DMS53 (cell line): ENCODE measurements at places on chromosomes 2 and 18.

- no peak for DNase-seq
Observed at GRCh38 chr2:133362061-133362476, 206.2 kb downstream of the NCKAP5 start.

DNA sequence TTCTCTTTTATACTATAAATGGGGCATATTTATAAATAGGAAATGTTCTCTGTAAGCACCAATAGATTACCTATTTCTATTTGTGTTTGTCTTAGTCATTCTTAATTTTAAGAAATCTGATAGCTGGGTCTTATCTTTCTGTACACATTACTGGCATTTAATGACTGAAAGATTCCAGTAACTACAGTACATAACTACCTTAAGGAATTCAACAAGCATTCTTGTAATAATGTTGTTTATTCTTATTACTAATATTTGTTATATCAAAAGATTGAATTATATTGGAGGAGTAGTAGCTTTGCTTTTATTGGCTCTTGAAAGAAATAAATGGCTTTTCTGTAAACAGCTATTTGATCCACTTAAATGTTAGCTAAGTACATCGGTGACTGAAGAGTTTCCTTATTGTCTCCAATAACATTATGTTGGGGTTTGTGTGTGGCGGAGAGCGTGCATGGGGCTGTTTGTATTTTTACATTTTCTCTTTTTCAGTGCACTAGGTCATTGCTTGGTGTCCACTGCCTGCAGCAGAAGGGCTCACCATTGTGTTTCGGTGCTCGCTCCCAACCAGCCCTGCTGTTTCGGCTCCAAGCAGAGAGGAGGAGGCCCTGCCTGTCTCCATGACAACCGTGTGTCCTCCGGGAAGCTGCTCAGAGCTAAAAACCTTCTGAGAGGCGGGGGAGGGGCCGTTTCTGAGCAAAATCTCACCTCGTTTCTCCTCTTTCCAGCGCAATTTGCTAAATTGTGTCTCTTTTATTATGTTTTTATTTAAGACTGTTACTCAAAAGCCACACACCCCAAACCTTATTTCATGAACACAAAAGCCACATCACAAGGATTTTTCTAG is 112.5 kb upstream of the SLC38A11 start:
- DNase-seq, result peak; percentile 99

DNA sequence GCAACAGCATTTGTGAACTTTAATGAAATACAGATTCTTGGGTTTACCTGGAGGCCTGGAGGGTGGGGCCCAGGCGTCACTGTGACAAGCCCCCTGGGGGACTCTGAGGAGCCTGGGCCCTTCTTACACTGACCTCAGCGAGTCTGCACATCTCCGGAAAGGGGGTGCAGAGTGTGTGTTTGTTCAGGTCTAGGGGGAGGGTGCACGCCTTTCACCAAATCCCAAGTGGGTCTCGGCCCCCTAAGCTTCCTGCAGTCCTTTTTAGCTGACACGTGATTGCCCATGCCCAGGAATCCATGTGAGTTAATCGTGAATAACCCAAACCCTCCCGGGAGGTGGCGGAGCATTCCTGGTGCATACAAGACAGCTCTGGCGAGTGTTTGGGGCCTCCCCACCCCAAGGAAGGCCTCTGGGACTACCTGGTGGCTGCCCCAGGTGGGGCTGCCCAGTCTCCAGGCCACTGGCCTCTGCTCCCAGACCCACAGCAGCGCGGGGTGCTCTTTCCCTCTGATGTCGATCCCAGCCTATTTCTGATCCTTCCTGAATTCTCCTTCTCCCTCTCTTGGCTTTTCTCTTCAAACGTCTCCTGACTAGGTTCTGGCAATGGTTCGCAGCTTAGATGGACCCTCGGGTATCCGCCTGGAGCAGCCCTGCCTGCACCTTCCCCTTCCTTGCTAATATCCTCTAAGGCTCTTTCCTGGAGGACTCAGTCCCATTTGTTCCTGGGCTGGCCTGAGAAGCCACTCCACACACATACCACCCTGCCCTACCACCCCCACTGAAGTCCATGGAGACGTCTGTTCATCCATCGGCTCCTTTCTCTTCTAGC is 10.0 kb downstream of the NGEF start:
- DNase-seq, result no peak

GRCh38 chr18:42298759-42299675 is 344.0 kb downstream of the PIK3C3 start:
- peak; percentile 89 for DNase-seq

DNA sequence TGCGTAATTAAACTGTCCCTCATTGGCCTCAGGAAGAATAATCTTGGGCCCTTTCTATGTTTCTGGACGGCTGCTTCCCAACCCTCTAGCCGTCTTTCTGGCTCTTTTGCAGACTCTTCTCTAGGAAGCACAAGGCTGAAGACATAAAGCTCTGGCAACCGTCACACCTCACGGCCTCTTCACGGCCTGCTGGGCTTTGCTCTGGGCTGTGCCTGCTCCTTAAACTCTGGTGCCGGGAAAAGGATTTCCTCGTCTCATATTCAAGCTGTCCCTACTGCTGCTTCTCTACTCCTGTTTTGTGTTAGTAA is 36.0 kb upstream of the WIPF1 start:
- DNase-seq, result no peak

- no peak for DNase-seq
Observed at GRCh38 chr2:187614756-187615155, 60.5 kb upstream of the TFPI start.

- DNase-seq, result peak; percentile 84
Observed at GRCh38 chr2:163736433-163737189, 803 bp upstream of the FIGN start.

DNA sequence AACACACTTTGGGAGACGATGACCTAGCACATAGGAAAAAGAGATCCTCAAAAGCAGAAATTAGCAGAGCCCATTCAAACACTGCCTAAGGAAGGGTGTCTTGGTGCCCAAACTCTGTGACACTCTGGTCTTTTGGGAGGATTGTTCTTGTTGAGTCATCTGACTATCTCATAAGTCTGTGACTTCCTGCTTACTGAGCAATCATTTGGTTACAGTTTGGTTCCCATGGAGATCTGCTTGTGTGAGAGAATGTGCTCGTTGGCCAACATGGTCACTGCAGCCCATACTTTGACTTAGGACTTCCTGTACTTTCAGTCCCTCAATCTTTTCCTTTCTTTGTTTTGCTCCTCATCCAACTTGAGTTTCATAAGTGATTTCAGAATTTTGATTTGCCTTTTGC is 602.9 kb downstream of the NYAP2 start:
- peak; percentile 72 for DNase-seq

GRCh38 chr2:135230150-135230549 is 178.1 kb downstream of the RAB3GAP1 start:
- DNase-seq, result no peak

DNA sequence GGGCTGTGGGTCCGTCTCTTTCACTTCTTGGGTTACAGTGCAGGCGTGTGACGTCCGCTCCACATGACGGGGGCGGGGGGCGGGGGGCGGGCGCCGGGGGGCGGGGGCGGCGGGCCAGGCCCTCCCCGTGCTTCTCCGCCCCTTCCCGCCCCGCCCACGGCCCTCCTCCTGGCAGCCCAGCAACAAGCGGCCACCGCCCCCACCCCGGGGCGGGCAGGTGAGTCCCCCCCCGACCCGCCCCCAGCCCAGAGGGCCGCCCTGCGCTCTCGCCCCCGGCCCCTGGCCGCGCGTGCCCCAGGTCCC is 3.6 kb downstream of the ZNF516 start:
- peak; percentile 93 for DNase-seq
